T follicular helper cell (primary cell): ENCODE measurements at places on chromosomes 7 and 10.

DNA sequence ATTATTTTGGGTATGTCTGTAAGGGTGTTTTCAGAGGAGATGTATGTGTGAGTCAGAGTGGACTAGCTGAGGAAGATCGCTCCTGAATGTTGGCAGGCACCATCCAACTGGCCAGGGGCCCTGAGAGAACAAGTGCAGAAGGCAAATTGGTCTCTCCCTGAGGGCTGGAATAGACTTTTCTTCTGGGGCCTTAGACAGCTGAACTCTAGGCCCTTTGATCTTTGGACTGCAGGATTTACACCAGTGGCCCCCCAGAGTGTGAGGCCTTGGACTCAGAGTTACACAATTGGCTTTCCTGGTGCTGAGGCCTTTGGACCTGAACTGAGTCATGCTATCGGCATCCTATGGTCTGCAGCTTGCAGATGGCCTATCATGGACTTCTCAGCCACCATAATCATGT, 217.2 kb downstream of the REEP3 start:
- no peak for DNase-seq

DNA sequence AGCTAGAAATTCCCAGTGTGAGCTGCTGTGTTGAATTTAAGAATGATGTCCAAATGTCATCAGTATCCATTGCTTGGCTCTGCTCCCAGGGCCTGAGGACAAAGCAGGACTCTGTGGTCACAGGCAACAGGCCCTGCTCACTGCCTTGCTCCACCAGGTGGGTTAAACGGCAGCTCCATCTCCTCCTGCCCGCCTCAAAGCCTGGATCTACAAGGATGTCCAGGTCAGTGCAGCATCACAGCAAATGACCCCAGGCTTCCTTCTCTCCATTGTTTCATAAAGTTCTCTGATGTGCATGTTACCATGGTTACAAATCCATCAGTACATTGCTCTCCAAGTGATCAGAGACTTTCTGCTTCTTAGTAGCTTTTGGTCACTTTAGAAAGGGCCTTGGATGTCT, 322.0 kb upstream of the ZNF32 start:
- DNase-seq: no peak

DNA sequence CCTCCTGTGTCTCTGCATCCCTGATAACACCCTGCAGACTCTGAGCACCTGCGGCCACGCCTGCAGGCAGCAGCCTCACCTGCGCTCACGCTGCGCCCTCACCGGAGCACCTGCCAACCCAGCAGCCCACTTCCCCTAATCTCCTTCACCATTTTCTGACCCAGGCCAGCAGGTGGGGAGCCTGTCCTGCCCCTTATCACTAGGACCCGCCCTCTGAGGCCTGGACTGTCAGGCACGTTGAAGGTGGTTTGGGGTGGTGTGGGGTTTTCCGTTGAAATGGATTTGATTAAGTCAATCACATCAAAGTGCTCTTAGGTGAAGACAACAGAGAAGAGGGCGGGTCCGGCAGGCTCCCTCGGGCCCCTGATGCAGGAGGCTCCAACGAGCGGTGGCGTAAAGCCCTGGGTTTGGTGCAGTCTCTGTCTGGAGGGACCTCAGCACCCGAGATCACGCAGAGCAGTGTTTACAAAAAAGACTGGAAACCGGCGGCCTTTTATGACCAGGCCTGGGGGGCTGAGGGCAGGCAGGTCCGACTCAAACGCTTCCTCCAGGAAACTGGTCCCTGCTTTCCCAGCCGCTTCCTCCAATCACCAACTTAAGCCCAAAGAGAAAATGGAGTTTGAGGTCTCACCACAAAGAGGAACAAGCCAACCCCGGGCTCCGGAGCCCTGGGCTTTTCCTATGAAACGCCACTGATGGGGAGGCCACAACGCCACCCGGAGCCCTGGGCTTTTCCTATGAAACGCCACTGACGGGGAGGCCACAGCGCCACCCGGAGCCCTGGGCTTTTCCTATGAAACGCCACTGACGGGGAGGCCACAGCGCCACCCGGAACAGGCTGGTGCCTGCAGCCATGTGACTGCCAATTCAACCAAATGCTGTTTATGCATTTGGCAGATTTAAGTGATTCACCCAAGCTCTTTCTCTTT, 45.5 kb downstream of the DPYSL4 start:
- DNase-seq: no peak

GRCh38 chr10:6256439-6256838, 53.7 kb downstream of the PFKFB3 start:
- no peak for DNase-seq

GRCh38 chr7:54738737-54739136, 20.3 kb downstream of the SEC61G start:
- no peak for DNase-seq
